ENCODE measurements at places on chromosomes 2 and 18.

DNA sequence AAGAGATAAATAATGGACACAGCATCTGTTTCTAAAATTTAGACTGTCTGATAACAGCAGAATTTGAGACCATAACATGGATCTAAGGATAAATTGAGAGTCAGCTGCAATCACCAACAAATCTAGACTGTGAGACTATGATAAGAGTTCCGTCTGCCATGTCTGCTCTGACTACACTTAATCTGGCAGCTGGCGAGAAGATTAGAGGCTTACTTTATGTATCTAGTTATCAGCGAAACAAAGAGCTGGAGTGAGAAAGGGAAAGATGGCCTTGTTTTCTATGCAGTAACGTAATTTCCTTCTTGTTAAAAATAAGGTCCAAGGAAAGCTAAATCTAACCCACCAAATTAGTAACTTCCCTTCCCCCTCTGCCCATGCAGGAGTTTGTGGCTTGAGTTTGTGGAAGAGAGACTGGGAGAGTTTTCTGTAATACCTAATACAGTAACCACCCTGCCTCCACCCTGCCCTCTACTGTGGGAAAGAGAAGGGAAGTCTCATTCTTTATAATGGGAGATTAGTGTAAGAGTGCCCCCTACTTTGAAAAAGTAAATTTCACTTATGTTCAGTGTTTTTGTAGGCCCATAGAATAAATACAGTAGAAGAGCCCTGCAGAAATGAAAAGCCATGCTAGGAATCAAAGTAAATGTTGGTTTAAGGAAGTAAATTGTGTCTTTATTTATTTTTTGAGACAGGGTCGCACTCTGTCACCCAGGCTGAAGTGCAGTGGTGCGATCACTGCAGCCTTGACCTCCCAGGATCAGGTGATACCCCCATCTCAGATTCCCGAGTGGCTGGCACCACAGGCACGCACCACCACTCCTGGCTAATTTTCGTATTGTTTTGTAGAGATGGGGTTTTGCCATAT, 27.5 kb downstream of the EML4 start:
- DNase-seq = peak; percentile 47

DNA sequence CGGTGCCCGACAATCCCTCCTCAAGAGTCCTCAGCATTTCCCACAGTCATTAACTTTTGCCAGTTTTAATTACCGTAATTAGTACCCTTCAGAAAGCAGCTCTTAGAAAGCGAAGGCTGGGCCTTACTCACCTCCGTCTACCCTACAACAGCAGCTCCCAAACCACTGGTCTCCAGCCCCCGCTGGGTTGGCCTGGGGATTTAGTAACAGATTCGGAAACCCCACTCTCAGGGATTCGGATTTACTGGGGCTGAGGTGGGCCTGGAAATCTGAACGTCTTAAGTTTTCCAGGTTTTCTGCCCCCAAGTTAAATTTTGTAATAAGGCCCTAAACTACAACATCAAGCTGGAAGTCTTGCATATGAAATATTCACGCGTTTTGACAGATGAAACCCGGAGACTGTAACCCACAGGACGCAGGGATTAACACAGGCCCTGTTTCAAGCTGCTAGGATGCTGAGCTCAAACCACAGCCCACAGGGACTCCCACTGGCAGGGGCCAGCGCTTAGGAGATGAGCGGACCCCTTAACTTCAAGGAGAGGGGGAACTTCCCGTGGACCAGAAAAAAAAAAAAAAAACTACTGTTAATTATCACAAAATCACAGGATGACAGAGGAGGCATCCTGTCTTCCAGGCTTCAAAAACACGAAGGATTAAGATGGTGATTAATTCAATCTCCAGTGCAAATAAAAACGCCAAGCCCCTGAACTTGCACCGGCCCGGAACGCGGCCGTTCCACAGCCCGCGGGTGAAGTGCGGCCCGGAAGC, 985 bp downstream of the ILKAP start:
- DNase-seq = peak; percentile 18

- DNase-seq = peak; percentile 92
Observed at GRCh38 chr18:70373042-70373519, 84.2 kb downstream of the SOCS6 start.

GRCh38 chr2:84839851-84840250, 41.0 kb downstream of the TRABD2A start:
- DNase-seq = no peak

DNA sequence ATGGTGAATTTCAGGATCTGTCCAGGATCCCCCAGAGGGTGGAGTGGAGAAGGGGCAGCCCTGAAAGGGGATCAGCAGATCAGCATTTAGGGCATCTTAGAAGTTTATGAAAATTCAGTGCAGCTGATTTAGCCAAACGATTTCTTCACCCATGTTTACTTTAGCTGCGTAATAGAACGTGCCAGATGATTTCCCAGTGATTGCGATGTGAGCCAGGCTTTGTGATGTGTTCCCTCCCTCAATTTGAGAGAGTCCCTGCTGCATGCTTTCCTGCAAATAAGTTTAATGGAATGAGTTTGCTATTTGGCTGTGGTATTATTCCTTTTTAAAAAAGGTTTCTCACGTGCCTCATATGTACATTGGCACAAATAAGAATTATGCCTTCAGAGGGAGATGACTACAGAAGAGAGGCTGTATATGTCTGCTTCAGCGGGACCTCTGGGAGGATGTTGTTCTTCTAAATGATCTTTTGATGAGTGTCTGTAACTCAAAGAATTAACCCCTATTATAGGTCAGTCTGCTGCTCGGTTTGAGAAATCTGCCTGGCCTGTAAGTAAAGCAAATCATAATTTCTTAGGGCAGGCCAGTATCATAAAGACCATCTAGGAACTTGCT, 111.9 kb downstream of the MRO start:
- no peak for DNase-seq

GRCh38 chr2:31136732-31137131, 1.5 kb downstream of the GALNT14 start:
- DNase-seq = no peak

- peak; percentile 89 for DNase-seq
Observed at GRCh38 chr18:9719421-9719981, 11.4 kb downstream of the RAB31 start.

GRCh38 chr18:42914476-42914875, 201.0 kb downstream of the RIT2 start:
- no peak for DNase-seq

DNA sequence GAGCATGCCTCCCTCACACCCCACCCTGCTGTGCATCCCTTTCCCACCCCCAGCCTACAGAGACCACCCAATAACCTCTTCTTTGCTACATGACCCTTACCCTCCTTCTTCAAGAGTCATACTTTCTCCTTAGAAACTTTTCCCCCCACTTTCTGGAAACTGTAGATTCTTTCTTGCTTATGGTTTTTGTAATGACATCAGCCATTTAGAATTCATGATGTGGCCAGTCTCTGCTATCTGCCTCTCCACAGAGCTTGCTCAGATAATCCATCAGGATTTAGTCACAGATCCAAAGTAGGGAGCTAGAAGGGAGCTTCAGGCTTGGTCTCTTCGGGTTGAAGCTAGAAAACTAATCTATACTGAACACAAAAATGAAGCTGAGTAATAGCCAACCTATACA, 36.5 kb downstream of the GALM start:
- peak; percentile 96 for DNase-seq

DNA sequence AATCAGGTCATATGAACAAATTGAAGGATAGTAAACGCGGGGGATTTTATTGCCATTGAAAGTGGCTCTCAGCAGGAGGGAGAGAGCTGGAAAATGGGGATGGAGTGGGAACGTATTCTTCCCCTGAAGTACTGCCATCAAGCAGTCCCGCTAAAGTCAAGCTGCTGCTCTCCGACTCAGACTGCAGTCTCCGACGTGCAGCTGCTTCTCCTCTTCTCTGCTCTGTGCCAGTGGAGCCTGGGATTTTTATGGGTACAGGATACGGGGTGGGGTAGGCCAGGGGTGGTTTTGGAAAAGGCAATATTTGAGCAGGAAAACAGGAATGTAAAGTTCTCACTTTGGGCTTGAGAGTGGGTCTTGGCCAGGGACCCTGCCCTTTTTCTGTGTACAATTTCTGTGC, 33.0 kb downstream of the KCTD18 start:
- DNase-seq = no peak

GRCh38 chr2:218005028-218005427, 2.2 kb upstream of the TNS1 start:
- DNase-seq = no peak

DNA sequence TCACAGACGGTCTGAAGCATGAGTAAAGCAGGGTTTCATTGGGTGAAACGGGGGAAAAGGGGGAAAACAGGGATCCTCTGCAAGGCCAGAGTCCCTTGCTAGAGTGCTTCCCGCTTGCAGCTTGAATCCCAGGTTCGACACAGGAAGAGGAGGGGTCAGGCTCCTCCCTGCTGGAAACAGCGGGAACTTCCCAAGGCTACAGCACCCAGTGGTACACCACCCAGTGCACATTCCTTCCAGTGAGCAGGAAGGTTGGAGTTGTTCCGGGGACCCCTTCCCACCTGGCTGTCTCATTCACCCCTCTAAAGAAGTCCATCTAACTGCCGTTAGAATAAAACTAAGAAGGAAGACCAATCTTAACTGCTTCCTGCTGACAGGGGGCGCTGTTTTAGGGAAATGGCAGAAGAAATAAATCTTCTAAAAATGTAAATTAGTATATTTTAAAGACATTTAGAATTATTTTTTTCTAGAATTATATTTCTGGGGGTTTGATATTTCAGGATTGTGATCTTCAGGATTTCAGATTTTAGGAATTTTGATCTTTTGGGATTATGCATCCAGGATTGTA, 230.9 kb downstream of the RBM43 start:
- DNase-seq = no peak

GRCh38 chr2:51559026-51559425, 527.1 kb upstream of the NRXN1 start:
- no peak for DNase-seq

DNA sequence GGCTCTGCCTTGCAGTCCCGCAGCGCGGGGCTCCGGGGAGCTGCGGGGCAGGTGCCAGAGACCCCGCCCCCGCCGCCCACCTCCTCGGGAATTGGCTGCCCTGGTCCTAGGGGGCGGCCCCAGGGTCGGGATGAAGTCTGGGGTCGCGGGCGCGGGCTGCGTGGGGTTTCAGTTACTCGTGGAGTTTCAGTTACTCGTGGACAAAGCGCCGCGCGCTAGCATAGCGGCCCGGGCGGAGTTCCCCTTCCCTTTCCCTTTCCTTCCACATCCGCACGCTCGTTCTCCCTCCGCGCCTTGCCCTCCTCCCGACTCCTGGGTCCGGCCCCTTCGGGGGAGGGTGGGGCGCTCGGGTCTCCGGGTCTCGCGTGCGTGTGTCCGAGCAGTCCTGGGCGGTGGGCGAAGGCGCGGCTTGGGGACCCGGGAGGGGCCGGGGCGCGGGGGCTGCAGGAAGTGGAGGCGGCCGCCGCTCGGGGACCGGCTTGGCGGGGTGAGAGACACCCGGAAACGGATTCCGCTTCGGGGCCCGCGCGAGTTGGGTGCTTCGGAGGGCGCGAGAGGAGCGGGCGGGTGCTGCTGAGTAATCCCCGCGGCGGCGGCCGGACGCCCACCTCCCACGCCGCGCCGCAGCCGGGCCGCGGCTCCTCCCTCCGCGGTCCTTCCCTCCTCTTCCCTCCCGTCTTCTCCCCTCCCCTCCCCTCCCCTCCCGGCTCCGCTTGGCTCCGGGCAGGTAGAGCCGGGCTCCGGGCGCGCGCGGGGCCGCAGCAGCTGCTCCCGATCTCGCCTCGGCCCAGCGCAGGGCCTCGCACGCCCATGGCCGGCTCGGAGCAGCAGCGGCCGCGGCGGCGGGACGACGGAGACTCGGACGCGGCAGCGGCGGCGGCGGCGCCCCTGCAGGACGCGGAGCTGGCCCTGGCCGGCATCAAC, at the start of gene TTC39C:
TSS of gene TTC39C (plus strand) at position 693 of the 924 bp plus-strand sequence. CDS start at position 811, 118 bp downstream.
- peak; percentile 69 for DNase-seq

DNA sequence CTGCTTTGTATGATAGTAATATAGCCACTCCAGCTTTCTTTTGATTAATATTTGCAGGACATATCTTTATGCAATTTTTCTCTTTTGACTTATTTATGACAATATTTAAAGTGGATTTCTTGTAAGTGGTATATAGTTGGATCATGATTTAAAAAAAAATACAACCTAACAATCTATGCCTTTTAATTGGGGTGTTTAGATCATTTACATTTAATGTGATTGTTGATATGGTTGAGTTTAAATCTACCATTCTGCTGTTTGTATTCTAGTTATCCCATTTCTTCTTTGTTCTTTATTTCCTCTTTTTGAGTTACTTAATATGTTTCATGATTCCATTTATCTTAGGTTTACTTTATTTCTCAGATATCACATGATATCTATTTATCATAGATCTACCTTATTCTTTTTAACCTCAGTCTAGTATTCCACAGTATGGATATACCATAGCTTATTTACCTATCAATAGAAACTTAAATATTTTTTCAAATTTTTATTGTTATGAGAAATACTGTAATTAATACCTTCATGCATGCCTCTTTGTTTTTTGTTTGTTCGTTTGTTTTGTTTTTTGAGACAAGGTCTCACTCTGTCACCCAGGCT, 19.3 kb upstream of the CIB4 start:
- no peak for DNase-seq

DNA sequence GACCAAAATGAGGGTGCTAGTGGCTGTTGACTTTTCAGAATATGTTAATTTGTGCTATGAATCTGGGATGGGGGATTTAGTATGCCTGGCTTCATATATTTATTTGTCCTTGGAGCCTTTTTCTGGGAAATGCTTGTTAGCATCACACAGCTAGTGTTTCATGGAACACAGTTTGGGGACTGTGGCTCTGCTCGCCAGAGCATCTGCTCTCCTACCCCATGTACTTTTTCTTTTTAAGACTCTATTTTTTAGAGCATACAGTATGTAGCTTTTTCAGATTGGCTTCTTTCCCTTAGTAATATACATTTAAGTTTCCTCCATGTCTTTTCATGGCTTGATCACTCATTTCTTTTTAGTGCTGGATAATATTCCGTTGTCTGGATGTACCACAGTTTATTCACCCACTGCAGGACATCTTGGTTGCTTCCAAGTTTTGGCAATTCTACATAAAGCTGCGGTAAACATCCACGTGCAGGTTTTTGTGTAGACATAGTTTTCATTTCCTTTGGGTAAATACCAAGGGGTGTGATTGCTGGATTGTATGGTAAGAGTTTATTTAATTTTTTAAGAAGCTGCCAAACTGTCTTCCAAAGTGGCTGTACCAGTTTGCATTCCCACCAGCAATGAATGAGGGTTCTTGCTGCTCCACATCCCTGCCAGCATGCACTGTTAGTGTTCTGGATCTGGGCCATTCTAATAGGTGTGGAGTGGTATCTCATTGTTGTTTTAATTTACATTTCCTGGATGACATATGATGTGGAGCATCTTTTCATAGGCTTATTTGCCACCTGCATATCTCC, 44.1 kb downstream of the EFR3B start:
- no peak for DNase-seq

- no peak for DNase-seq
Observed at GRCh38 chr2:175168564-175168945, 552 bp upstream of the ATF2 start.

GRCh38 chr2:117958186-117958585, 55.7 kb downstream of the CCDC93 start:
- DNase-seq = peak; percentile 67

DNA sequence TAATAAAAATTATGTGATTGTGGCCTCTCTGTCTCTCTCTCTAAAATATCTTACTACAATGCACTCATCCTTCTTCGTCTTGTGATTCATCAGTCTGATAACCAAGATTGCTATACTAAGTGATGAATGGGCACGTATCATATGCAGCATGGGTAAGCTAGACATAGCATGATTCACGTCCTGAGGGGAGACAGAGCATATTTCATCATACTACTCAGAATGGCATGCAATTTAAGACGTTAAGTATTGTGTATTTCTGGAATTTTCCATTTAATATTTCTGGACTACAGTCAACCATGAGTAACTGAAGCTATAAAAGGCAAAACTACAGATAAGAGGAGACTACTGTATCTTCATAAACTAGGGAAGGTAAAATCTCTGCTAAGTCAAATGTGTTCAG, 97.0 kb upstream of the CD226 start:
- peak; percentile 99 for DNase-seq

Measured in astrocyte (in vitro differentiated cells and primary cell).